A549 treated with GW870086 at 1 μM for 4 hours (cell line): ENCODE measurements at places on chromosomes 4 and X. TPM values are rescaled to one million over a fixed set of nuclear protein-coding genes. Genes with fewer than 3 reads are reported as not detected.

Gene TAF7L
- total RNA-seq = 0.05 to 0.16 TPM (median 0.08 TPM) in 4 of 5 replicates, not detected in the other

Gene GSX2
- total RNA-seq = not detected in 5 replicates

Gene GLRA2
- not detected in 5 replicates for total RNA-seq

Gene UGT2B10
- 0.09 TPM in 1 of 5 replicates, not detected in the others for total RNA-seq

Gene NCAPG
- total RNA-seq = 22.6 to 30.3 TPM (median 25.7 TPM) in 5 replicates

Gene PASD1
- not detected in 5 replicates for total RNA-seq

Gene CACNA1F
- not detected in 5 replicates for total RNA-seq

Gene MAGED4B
- total RNA-seq = 7.4 to 18.5 TPM (median 12.2 TPM) in 5 replicates

Gene G6PD
- 1,331 to 1,547 TPM (median 1,449 TPM) in 5 replicates for total RNA-seq

Gene RAB41
- total RNA-seq = not detected in 5 replicates

Gene FAT1
- total RNA-seq = 132 to 180 TPM (median 148 TPM) in 5 replicates

Gene PCDH7
- 0.07 to 0.19 TPM (median 0.12 TPM) in 4 of 5 replicates, not detected in the other for total RNA-seq

Gene SAGE1
- total RNA-seq = 0.06 to 0.07 TPM (median 0.06 TPM) in 3 of 5 replicates, not detected in the others

Gene XAGE2
- not detected in 5 replicates for total RNA-seq

Gene PITX2
- 0.73 to 1.5 TPM (median 1.3 TPM) in 5 replicates for total RNA-seq

Gene PNMA6F
- not detected in 5 replicates for total RNA-seq

Gene CLGN
- 4.2 to 6.1 TPM (median 5.2 TPM) in 5 replicates for total RNA-seq

Gene GAGE1
- not detected in 5 replicates for total RNA-seq

Gene FAT4
- total RNA-seq = 1.4 to 2.8 TPM (median 2.2 TPM) in 5 replicates

Gene DDX60
- total RNA-seq = 1.2 to 3.2 TPM (median 2.6 TPM) in 5 replicates

Gene PHKA1
- 22.3 to 28.5 TPM (median 25.2 TPM) in 5 replicates for total RNA-seq

Gene LRCH2
- total RNA-seq = 0.02 to 0.05 TPM (median 0.03 TPM) in 4 of 5 replicates, not detected in the other

Gene UNC5C
- not detected in 5 replicates for total RNA-seq

Gene SNX12
- total RNA-seq = 69.4 to 77.8 TPM (median 74.9 TPM) in 5 replicates

Gene CXCL1
- total RNA-seq = 8.2 to 9.5 TPM (median 9.2 TPM) in 5 replicates

Gene RBM46
- total RNA-seq = not detected in 5 replicates

Gene ZDHHC15
- total RNA-seq = not detected in 5 replicates

Gene LUZP4
- not detected in 5 replicates for total RNA-seq

Gene DMRTC1
- not detected in 5 replicates for total RNA-seq

Gene EGFL6
- 0.05 to 0.06 TPM in 2 of 5 replicates, not detected in the others for total RNA-seq

Gene FAM149A
- total RNA-seq = 0.95 to 1.8 TPM (median 1.4 TPM) in 5 replicates

Gene FGFR3
- 1.2 to 3.1 TPM (median 2.8 TPM) in 5 replicates for total RNA-seq

Gene CPZ
- 0.17 to 0.25 TPM (median 0.20 TPM) in 4 of 5 replicates, not detected in the other for total RNA-seq

Gene NPY1R
- total RNA-seq = 0.06 to 0.28 TPM (median 0.19 TPM) in 4 of 5 replicates, not detected in the other

Gene IGFBP7
- 199 to 338 TPM (median 251 TPM) in 5 replicates for total RNA-seq
